ENCODE measurements at places on chromosomes 16 and 17.
A peak's percentile ranks its signal among the peaks of the same experiment; 100 is the strongest.

DNA sequence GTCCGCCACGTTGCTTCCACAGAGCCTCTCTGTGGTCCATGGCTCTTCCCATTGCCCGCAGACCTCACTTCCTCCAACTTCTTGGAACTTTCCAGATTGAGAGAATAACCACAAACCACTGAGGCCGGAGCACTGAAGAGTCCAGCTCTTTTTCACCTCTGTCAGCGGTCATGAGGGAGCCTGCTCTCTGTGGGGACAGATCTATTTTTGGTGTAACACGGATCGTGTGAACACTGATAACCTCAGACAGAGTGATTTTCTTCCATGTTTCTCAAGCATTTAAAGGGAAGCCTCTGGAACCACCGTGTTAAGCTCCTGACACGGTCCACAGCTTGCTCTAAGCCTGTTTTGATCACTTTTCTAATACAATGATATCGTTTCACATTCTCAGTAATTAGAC lies 49.7 kb downstream of the NTN1 start:
- no peak for DNase-seq

- DNase-seq, result no peak
Measured at GRCh38 chr17:8693328-8693727, 51.3 kb downstream of the CCDC42 start.

DNA sequence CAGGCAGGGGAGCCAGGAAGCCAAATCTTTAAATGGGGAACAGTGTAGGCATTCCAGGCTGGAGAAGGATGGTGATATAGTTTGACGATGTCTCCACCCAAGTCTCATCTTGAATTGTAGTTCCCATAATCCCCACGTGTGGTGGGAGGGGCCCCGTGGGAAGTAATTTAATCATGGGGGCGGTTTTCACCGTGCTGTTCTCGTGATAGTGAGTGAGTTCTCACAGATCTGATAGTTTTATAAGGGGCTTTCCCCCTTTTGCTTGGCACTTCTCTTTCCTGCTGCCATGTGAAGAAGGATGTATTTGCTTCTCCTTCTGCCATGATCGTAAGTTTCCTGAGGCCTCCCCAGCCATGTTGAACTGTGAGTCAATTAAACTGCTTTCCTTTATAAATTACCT lies 28.8 kb downstream of the GINS3 start:
- no peak for DNase-seq

DNA sequence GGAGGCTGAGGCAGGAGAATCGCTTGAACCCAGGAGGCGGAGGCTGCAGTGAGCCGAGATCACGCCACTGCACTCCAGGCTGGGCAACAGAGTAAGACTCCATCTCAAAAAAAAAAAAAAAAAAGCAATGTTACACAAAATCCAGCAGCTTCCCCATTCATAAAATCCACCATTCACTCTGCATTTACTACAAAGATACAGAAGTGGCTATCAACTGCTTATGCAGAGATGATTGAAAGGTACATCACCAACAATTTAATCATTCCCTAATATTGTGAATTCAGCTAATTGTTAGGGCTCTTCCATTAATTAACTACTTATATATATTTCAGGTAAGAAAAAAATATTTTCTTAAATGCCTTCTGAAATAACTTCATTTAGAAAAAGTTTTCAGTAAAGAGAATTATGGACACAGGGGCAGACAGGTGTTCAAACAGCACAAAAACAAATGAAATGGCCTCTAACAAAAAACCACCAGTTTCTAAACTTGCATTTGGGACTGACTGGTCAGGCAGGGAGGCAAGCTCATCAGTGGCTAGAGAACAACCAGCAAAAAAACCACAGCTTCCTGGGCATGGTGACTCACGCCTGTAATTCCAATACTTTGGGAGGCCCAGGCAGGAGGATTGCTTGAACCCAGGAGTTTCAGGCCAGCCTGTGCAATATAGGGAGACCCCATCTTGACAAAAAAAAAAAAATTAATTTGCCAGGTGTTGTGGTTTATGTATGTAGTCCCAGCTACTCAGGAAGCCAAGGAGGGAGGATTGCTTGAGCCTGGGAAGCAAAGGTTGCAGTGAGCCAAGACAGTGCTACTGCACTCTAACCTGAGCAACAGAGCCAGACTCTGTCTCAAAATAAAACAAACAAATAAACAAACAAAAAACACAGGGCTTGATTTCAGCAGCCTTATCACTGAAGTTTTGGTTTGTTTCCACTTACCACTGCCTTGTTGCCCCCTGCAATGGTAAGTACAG lies 26.3 kb downstream of the ERN1 start:
- DNase-seq, result no peak

GRCh38 chr17:67503184-67503583 lies 126.1 kb downstream of the PITPNC1 start:
- DNase-seq, result no peak

DNA sequence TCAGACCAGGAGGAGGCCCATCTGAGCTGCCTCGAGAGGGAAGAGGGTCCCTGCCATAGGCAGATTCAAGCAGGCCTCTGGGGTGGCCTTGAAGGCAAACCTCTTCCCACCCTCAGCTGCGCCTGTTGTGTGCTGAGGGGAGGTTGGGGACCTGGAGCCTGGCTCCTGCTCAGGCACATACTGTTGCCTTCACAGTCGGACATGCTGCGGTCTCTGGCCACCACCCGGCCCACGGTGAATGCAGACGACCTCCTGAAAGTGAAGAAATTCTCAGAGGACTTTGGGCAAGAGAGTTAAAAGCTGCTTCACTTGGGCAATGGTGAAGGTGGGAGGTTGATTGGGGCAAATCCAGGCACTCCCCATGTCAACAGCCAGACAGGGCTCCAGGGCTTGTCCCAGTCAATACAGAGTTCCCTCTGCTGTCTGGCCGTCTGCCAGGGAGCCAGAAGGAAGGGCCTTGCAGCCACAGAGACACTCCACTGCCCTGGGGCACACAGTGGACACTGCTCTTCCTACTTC lies 6.3 kb downstream of the PDF start:
- DNase-seq, result no peak

- no peak for DNase-seq
Measured at GRCh38 chr16:31502981-31503380, 5.2 kb downstream of the RUSF1 start.

DNA sequence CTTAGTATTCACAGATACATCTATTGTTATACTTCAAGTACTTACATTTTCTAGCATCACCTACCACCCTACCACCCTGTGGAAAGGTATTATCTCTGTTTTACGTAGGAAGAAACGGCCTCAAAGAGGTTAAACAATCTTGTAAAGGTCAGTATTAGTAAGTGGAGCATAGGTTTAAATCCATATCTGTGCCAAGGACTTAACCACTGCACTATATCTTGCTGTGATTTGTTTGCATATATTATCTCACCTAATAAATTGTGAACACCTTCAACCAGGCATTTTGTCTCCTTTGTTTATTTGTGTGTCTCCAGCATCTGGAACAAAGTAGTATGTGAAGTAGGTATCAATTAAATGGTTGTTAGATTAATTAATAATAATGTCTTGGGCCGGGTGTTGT lies 27.3 kb downstream of the IGF2BP1 start:
- no peak for DNase-seq

DNA sequence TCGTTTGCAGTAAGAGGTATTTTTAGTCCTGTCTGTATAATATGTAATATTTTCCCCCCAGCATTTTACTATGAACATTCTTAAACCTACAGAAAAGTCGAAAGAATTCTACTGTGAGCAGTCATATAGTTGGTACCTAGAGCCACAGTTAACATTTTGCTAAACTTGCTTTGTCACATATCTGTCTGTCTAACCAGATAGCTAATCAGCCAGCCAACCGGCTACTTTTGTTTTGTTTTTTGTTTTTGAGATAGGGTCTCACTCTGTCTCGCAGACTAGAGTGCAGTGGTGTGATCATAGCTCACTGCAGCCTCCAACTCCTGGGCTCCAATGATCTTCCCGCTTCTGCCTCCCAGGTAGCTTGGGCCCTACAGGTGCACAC lies 73.3 kb downstream of the ABCC1 start:
- DNase-seq, result no peak

DNA sequence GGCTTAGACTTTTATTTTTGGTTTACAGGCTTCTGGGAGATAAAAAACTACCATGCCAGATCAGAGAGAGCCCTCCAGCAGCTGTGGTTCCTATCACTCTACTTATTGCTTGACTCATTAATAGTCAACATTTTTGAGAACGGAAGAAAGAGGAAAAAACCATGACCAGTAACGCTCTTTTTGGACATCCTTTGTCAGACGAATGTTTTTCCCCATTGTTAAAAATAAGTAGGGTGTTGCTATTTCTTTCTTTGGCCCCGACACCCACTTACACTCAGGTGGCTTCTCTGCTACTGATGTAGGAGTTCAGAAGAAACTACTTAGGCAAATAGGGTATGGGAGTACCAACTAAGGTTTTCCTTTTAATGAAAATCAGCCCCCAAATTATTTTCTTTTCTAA lies 27.5 kb downstream of the TVP23A start:
- no peak for DNase-seq

GRCh38 chr17:30520882-30521281 lies 43.7 kb downstream of the GOSR1 start:
- DNase-seq, result no peak

- no peak for DNase-seq
Measured at GRCh38 chr17:57369509-57369945, 113.2 kb downstream of the MSI2 start.

- no peak for DNase-seq
Measured at GRCh38 chr17:9959377-9959981, 54.4 kb upstream of the RCVRN start.

- no peak for DNase-seq
Measured at GRCh38 chr17:70060415-70060814, 14.6 kb upstream of the KCNJ16 start.

DNA sequence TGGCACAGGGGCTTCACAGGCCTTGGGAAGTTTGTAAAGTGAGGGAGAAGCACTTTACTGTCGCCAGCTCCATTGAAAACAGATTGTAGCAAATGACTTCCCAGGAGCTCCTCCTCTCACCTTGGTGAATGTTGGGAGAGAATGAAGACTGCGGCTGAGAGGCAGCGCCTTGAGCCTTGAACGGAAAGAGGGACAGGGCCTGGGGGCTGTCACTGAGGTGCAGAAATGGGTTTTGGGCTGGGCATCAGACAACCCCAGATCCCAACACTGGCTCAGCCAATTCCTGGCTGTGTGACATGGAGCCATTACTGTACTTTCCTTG lies 603 bp upstream of the MRTFB start:
- no peak for DNase-seq

GRCh38 chr17:40101367-40102210 lies 1.2 kb upstream of the NR1D1 start:
- DNase-seq, result no peak

GRCh38 chr16:84774810-84775209 lies 45.0 kb upstream of the CRISPLD2 start:
- DNase-seq, result no peak

GRCh38 chr16:82963653-82964052 lies 336.9 kb downstream of the CDH13 start:
- no peak for DNase-seq

- DNase-seq, result no peak
Measured at GRCh38 chr16:21302898-21303528, 24.9 kb upstream of the CRYM start.

DNA sequence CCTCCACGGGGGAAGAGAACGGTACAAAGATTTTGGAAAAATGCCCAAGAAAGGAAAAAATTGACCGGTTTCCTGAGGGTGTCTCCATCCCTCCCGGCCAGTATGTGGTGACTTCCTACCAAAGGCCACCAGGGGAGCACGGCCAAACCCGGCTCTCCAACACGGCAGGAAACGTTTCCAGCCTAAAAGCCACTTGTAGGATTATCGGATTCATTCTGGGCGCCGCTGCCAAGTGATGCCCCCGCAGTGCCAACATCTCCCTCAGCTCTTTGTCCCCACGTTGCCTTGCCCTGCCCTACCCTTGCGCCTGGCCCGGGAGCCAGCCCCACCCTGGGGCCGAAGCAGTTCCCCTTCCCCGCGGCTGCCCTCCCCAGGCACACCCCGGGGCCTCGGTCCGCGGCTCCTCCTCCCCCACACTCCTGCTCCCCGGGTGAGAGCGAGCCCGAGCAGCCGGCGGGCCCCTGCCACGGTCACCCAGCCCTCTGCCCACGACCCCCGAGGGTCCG lies 688 bp downstream of the CRK start:
- peak; percentile 16 for DNase-seq

DNA sequence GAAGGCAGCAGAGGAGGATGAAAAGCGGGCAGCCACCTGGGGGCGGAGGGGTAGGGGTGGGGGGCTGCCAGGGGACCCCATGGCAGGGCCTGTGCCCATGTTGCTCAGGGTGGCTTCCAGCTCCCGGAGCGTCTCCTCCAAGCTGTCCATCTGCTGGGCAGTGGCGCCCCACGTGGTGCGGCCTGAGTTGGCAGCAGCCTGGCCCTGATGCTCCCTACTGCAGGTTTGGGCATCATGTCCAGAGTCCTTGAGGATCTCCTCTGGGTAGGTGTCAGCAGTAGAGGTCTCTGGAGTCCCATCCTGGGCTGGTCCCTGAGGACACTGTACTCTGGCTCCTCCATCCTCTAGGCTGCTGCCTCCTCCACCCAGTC lies 60.9 kb downstream of the SRCIN1 start:
- no peak for DNase-seq

DNA sequence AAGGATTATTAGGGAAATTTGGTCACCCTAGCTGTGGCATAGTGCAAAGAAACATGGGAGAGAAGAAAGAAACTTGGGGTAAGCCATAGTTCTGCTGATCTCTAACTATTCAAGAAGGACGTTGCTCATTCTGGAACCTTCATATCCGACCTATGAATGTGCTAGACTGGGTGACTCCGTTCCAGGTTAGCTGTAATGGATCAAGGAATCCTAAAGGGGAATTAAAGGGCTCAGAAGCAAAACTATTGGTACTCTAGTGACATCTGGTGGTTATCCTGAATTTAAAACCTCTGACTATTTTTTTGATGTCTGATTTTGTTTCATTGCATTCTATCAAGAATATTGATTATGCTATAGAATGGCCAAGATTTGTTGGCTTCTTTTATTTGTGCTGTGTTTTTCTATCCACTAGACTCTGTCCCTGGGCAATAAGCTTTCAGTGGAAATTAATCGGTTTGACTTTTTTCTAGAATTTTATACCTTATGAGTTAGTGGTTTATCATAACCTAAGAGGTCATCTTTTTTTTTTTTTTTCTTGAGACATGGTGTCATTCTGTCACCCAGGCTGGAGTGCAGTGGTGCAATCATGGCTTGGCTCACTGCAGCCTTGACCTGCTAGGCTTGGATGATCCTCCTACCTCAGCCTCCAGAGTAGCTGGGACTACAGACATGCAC lies 19.5 kb downstream of the PCTP start:
- no peak for DNase-seq

- no peak for DNase-seq
Measured at GRCh38 chr17:60652454-60653247, 25.0 kb upstream of the BCAS3 start.

- DNase-seq, result no peak
Measured at GRCh38 chr17:74296548-74296936, 22.5 kb downstream of the DNAI2 start.

GRCh38 chr17:45221081-45222013 lies at the start of gene FMNL1:
Gene FMNL1, plus strand, starts transcription at chr17:45221885. Its CDS starts 240 bp downstream, at chr17:45222125.
- DNase-seq, result peak; percentile 37

- no peak for DNase-seq
Measured at GRCh38 chr16:85401917-85402766, 211.0 kb upstream of the GSE1 start.
